Foreskin keratinocyte (primary cell): ENCODE measurements at places on chromosomes 3 and 15. TPM values are rescaled to one million over a fixed set of nuclear protein-coding genes. Genes with fewer than 3 reads are reported as not detected.

DNA sequence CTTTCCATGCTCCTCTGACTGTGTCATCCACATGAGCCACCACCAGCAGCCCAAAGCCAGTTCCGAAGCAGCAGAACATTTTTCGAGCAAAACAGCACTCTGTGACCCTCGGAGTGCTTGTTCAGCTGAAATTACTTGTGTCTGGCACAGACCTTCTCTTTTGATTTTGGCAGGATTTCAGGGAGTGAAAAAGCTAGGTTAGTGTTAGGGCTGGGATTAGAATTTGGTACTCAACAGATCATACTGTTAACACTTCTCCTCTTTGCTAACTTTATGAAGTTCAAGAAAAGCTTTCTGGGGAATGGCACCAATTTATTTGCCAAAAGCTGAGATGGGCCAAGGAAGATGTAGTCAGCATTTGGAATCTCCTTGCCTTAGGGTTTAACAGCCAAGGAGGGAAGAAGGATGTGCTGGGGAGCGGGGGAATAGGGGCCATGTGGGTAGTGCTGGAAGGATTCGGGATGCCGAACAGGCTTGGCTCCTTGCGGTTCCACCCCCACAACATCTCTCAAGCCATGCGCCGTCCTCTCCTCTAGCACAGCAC, 55.1 kb upstream of the TRA2B start:
- DNase-seq = no peak

DNA sequence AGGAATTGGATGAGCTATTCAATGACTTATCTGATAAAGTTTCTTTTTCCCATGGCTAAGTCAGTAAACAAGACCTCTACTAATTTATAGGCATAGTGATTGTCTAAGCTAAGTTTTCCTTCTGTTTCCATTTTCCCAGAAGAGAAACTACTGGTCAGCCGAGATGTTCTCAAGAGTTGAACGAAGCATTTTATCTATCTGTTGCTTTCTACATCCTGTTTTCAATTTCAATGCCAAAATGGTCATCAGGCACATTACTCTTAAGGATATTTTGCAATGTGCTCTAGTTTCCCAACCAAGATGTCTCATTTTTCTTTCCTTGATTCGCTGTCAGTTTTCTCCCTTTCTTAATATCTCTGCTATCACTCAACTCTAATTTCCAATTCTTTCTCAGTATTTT, 228.7 kb downstream of the MBNL1 start:
- DNase-seq = no peak

CMSS1 gene
- 49.9 and 57.8 TPM in 2 replicates for total RNA-seq

- no peak for DNase-seq
Measured at GRCh38 chr15:38876211-38876610, 311.6 kb upstream of the RASGRP1 start.

WDR72 gene
- total RNA-seq = not detected in 2 replicates

ARHGAP31 gene
- 4.1 and 6.9 TPM in 2 replicates for total RNA-seq

NRROS gene
- total RNA-seq = 0.03 and 0.11 TPM in 2 replicates

ZNF197 gene
- 14.5 and 15.3 TPM in 2 replicates for total RNA-seq

GRCh38 chr15:37625576-37625975, 308.9 kb upstream of the TMCO5A start:
- no peak for DNase-seq

PIK3CA gene
- 17.7 and 20.2 TPM in 2 replicates for total RNA-seq

DNA sequence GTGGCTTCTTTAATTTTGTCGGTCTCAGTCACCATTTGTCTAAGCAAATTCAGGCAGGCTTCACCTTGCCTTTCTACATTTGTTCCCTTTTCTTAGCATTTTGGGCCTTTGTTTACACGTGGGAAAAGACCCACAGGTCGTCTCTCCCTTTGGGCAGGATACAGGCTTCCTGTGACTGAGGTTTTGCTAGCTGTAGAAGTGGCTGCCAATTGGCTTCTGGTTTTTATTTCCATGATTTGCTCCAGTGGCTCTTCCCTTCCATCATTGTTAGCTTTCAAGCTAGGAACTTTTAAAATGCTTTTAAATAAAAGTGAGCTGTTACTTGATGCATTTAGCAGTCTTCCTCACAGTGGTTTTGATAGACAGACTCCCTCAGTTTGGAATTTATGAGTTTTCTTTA, 37.3 kb downstream of the MLH1 start:
- DNase-seq = no peak

DNA sequence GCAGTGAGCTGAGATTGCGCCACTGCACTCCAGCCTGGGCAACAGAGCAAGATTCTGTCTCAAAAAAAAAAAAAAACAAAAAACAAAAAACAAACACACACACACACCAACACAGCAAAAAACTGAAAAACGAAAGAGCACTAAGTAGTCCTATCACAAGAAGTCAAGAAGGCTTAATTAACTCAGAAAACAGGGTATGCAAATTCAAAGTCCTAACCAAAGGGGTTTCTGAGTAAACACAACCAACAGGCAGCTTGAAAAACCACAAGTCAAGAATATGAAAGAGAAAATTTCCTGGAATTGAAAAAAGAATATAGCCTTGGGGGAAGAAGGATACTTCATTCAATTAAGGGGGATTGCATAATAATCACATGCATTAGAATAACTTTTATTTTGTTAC, 37.7 kb upstream of the PARP14 start:
- DNase-seq = no peak

LDHAL6B gene
- total RNA-seq = not detected in 2 replicates

SCN11A gene
- not detected in 2 replicates for total RNA-seq
